ENCODE measurements at places on chromosomes 2 and 18. TPM values are rescaled to one million over a fixed set of nuclear protein-coding genes. Genes with fewer than 3 reads are reported as not detected.

GRCh38 chr18:9095297-9096006 lies 7.0 kb upstream of the NDUFV2 start:
- no peak for DNase-seq

GRCh38 chr2:240297256-240298116 lies 138.0 kb upstream of the GPC1 start:
- DNase-seq = no peak

GRCh38 chr18:63444580-63444979 lies 22.3 kb upstream of the VPS4B start:
- DNase-seq = no peak

- DNase-seq = no peak
These were observed 28.3 kb upstream of the NTSR2 start for GRCh38 chr2:11698009-11698922.

DNA sequence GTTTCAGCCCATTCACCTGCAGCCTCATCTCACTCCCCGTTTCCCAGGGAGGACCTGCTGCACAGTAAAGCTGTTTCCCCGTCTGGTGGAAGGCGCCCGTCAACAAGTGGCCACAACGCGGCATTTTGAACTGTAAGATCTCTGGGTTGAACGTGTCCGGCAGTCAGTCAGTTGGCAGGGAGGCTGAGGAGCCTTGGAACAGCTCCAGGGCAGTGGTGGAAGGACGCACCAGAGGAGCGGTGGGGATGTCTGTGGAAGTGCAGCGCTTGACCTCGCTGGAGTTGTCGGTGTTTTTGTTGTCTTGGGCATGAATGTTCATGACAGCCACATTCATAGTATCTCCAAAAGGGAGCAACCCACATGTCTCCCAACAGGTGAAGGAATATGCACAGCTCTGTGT lies 31.4 kb upstream of the MBP start:
- no peak for DNase-seq

GRCh38 chr2:66571918-66572317 lies 137.0 kb downstream of the MEIS1 start:
- DNase-seq = no peak

GRCh38 chr2:238286987-238287736 lies 1.2 kb downstream of the PER2 start:
- no peak for DNase-seq

DNA sequence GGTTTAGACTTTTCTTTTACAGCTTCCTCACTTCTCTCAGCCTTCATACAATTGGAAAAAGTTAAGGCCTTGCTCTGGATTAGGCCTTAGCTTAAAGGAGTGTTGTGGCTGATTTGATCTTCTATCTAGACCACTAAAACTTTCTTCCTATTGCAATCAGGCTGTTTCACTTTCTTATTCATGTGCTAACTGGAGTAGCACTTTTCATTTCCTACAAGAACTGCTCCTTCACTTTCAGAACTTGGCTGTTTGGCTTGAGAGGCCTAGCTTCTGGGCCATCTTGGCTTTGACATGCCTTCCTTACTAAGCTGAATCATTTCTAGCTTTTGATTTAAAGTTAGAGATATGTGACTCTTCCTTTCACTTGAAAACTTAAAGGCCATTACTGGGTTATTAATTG lies 114.3 kb downstream of the ARHGEF4 start:
- DNase-seq = no peak

DNA sequence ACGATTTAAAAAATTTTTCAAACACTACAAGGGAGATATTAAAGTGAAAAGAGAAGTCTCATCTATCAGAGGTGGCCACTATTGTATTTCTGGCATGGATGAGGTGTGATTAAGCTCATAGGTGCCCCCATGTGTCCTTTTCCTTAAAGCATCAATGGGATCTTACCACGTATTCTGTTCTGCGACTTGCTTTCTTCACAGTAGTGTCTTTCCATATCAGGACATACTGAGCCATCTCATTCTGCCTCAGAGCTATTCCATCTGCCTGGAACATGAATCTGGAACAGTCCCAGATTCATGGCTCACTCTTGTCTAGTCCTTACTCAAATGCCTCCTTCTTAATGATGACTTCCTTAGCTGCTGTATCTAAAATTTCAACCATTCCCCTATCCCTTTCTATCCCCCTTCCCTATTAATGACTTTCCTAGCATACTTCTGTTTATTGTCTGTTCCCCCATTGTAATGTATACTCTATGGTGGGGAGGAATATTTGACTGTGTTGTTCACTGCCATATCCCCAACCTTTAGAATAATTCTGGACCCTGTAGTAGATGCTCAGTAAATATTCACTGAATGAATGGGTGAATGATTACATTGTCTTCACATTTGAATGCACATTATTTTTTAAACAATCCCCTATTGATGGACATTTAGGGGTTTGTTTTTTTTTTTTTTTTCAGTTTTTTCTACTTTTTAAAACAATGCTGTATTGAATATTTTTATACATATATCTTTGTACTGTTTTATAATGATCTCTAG lies 11.1 kb downstream of the STAMBP start:
- no peak for DNase-seq

GRCh38 chr2:216555274-216555673 lies 56.6 kb downstream of the RPL37A start:
- DNase-seq = no peak

GRCh38 chr2:239724851-239725550 lies 300.1 kb downstream of the NDUFA10 start:
- no peak for DNase-seq

DNA sequence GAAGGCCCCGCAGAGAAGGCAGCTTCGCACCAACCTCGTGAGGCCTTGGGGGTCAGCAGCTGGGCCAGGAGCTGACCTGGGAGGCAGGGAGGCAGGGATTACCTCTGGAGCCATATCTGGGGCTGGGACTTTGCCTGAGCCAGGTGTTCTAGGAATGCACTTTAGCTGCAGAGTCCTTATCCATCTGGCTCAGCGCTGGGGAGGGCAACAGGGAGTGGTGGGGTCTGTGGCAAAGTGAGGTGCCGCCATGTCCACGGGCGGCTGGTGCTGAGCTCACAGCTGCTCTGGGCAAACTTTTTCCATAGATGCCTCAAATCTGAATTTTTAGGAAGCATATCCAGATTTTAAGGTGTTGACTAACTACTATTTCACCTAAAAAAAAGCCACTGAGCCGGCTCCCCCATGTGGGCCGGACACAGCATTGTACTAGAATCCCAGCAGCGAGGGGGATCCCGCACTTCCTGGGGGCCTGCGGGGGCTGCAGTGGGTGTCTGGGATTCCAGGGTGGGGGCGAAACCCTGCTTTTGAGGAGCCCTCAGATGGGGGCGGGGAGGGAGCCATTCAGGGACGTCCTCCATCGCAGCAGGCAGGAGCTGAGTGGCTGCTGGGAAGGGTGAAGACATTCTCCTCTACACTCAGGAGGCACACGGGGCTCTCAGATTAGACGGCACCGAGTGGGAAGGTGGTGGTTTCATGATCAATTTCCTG lies 34.6 kb downstream of the RTP5 start:
- no peak for DNase-seq

GRCh38 chr2:38097988-38098385 lies 22.0 kb upstream of the CYP1B1 start:
- DNase-seq = no peak

DNA sequence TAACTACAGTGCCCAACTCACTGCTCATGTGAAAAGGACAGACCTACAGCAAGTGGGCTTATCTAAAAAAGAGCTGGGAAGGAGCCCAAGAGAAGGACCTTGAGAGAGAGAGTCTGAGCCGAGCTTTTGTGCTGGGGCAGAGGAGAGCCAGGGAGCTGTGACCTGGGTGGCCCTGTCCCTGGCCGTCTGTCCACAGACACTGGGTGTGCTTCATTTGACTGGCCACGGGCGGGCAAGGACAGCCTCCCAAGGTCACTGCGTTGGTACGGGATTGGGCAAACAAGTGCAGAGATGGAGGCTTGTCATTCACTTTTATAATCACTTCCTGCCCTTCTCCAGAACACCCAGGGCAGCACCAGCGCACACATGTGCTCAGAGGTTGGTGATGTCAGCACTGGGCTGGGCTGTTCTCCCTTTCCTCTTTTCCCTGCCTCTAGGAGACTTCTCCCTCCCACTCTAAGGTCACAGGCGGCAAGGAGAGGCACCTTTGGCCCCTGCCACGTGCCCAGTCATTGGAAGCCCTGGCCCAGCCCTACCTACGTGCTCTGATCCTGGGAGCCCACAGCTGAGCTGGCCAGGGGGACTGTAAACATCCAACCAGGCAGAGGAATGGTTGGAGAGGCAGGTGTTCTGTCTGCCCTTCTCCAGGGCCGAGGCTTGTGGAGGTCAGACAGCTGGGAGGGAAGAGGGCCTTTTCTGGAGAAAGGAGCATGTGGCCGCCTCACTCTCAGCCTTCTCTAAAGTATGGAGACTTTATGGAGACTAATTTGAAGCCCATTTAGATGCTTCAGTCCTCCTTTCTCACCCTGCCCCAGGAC lies 6.4 kb upstream of the PSD4 start:
- DNase-seq = no peak

SERPINB12 gene
- total RNA-seq = not detected

KLHL30 gene
- not detected for total RNA-seq

PLGLB1 gene
- total RNA-seq = 2.3 TPM
